Activated CD4-positive, alpha-beta T cell treated with anti-CD3 and anti-CD28 coated beads, Interleukin-2, Interleukin-6, amounts not matched to agents 100 ng/mL and 50 ng/mL, durations not matched to agents 16 hours and 8 hours (primary cell): ENCODE measurements at places on chromosomes 2 and 18.

- peak; percentile 91 for DNase-seq
Measured at GRCh38 chr2:160224060-160224459, 24.0 kb upstream of the ITGB6 start.

DNA sequence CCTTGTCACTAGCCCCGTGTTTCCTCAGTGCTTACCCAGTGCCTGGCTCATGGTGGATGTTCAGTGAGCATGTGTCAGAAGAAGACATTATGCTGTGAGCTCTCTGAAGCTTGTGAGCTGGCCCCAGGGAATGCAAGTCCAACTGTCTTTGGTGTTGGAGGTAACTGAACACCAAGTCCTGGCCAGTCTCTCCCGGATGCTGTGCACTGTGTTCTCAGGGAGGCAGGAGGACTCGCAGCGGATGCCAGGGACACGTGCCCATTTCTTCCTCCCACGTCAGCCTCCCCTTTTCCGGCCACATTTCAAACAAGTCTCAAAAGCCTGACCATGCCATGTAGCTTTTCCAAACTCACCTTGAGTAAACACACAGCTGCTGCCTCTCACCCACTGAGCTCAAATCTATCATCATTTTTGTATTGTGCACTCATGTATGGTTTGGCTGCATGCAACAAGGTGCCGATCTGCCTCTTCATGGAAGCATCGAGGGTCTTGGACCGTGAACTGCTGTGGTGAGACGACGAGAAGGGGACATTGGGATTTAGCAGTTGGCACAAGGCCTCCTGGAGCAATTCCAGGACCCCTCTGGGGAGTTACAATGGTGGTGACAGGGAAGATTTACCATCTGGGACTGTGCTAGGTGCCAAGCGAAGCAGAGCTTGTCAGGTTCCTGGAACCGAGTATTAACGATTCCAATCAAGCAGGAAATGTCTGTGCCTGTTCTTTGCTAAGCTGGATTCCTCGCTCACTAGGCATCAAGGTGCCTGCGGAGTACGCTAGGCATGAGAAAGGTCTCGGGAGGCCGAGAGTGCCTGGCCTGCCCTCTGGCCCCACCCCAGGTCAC is 44.4 kb upstream of the MGAT4A start:
- no peak for DNase-seq

- DNase-seq, result no peak
Measured at GRCh38 chr2:27708666-27709065, 45.0 kb downstream of the SLC4A1AP start.

- no peak for DNase-seq
Measured at GRCh38 chr2:217909156-217909820, 93.5 kb downstream of the TNS1 start.

GRCh38 chr2:27920148-27920885 is 29.8 kb downstream of the BABAM2 start:
- DNase-seq, result no peak

GRCh38 chr2:46669996-46670793 is 190.8 kb downstream of the TMEM247 start:
- peak; percentile 50 for DNase-seq

DNA sequence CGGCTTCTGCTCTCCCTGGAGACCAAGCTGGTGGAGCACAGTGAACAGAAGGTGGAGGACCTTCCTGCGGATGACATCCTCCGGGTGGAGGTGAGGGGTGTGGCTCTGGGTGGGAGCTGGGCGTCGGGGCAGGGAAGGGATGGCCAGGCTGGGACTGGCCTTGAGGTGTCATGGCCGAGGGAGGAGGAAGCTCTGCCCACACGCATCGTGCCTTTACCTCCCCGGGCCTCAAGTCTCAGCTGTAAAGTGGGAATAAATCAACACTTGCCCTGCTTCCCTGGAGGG is 98.2 kb downstream of the DYSF start:
- DNase-seq, result no peak

GRCh38 chr18:67608615-67609273 is 92.2 kb upstream of the DSEL start:
- DNase-seq, result no peak

- peak; percentile 35 for DNase-seq
Measured at GRCh38 chr2:198314559-198315153, 510.3 kb downstream of the PLCL1 start.

DNA sequence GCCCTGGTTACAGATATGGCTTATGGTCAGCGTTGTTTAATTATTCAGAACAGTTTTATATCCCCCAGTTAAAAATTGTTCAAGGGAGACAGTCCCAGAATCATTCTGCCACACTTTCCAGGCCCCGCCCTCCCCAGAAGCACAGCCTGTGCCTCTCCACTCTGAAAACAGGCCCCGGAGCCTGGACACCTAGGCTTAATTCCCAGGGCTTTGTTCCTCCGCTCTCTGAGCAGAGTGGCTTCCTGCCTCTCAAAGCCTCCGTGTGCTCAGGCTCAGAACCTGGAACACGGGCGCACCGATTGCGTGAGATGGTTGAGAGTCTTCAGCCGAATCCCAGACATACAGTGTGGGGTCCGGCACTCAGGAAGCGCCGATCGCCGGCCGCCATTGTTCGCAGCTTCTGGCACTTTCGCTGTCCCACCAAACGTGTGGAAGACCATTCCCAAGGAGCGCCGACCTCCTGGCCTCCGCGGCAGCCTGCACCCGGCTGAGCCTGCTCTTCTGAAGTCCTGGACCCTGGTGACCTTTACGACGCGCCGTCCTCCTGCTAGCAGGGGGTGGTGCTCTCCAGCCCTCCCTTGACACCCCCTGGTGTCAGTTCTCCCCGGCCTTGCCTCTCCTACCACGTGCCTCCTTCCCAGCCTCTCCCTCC is 45.6 kb downstream of the TWIST2 start:
- DNase-seq, result no peak

- DNase-seq, result peak; percentile 62
Measured at GRCh38 chr2:190023860-190024259, 38.7 kb downstream of the MSTN start.

DNA sequence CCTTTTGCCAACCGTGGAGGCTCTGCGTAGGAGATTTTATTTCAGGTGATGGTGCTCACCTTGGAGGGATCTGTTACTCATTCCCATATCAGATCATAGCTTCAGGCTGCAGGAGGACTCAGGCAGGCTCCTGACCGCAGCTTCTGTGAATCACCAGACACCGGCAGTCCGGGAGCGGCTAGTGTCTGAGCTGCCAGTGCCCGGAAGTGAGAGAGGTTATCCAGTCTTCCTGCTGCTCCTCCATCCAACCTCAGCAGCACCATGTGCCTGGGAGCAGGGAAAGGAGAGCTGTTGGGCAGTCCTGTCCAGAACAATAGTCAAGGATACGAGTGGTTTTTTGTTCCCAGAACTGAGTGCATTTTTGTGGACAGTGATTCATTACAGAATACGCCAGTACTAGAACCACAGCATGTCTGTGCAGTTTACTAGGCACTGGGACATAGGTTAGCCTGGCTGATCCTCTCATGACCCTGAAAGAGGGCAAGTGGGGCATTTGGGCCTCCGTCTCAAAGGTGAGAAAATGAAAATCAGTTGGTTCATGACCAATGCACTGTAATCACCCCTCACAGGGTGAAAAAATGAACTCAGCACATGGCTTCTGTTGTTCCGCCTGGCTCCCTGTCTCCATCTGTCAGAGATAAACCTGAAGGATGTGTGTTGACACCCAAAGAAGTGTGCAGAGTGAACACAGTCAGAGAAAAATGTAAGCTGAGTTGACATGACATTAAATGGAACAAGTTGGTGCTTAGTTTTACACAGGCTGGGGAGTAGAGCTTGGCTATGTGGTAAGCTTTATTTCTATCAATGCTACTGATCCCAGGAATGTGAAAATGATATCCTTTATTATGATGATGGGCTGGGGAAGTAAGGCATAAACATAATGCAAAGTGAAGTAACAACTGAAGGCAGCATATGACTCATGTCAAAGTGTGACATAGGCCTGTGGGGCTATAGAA is 12.2 kb downstream of the FHOD3 start:
- no peak for DNase-seq

- no peak for DNase-seq
Measured at GRCh38 chr2:159080641-159081040, 112.2 kb downstream of the TANC1 start.

GRCh38 chr2:96505231-96505889 is at the start of gene NEURL3:
TSS of gene NEURL3 (minus strand) at chr2:96505357. CDS start at chr2:96505286, 71 bp downstream.
- DNase-seq, result no peak

GRCh38 chr2:10532638-10533101 is 84.5 kb upstream of the ODC1 start:
- no peak for DNase-seq

DNA sequence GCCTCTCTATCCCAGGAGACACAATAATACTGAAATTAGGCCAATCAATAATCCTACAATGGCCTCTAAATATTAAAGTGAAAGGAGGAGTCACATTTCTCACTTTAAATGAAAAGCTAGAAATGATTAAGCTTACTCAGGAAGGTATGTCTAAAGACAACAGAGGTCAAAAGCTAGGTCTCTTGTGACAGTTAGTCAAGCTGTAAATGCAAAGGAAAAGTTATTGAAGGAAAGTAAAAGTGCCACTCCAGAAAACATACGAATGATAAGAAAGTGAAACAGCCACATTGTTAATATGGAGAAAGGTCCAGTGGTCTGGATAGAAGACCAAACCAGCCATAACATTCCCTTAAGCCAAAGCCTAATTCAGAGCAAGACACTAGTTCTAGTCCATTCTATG is 9.5 kb downstream of the SESTD1 start:
- no peak for DNase-seq

- no peak for DNase-seq
Measured at GRCh38 chr2:128729051-128729450, 410.4 kb upstream of the HS6ST1 start.

DNA sequence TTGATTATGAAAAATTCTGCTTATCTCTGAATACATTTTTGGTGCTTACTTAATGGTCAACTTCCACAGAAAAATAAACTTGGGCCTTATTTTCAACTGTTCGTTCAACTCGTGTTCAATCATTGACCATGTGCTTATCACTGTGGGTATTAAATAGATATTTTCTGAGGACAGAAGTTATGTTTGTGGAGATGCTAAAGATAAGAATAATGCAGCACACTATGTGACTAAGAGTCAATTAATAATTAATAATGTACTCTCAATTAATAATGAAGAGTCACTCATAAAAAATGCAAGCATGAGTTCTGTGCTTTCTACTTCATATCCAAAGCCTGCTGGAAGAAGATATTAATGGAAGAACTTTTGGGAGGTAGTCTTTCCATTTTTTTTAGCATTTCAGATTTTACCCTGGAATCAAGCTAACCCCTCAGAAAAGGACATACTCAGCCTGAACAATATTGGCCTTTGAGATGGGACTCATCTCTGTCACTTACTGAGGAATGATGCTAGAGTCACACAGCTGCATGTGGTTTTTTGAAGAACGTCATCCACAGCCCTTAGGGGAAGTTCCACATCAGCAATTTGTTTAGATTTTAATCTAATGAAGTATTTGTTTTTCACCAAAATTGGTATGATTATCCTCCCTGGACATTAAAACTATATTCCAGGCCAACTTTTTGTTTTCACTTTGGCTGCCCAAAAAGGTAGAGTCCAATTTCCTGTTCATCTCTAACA is 191.9 kb upstream of the CRIM1 start:
- DNase-seq, result no peak

DNA sequence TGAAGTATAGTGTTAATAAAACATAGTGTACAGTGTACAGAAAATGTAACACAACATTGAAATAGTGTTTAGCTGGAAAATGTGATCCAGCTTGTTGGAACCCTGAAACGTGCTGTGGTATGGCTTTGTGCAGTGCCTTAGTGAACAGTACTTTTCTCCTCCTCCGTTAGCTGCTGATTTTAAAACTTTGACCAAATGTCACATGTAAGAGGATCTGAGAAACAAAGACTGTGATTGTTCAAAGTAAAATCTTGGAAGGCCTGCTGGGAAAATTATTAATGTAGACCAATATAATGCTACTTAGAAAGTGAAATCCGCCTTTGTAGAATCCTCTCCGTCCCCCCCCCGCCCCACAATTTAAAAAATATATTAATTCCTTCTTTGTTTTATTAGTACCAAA is 911 bp upstream of the KCNJ13 start:
- DNase-seq, result no peak

DNA sequence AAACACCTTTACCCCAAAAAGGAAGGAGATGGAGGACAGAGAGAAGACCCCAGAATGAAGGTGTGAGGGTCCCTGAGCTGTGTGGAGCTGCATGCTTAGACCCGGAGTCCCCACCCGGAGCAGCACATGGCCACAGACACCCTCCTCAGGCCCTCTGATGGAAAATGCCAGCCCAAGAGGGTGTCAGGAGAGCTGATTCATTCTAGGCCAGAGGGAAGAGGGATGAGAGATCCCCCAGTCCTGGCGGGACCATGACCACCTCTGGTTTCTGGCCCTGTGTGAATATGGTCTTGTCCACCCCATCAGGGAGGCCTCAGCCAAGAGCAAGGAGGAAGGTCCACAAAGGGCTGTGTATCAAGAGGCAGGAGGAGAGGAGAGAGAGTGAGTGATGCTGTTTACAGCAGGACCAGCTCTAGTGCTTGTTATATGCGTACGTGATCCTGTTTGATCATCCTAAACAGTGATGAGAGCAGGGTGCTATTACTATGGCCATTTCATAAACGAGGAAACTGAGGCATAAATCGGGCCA is 186.6 kb upstream of the HAAO start:
- no peak for DNase-seq

DNA sequence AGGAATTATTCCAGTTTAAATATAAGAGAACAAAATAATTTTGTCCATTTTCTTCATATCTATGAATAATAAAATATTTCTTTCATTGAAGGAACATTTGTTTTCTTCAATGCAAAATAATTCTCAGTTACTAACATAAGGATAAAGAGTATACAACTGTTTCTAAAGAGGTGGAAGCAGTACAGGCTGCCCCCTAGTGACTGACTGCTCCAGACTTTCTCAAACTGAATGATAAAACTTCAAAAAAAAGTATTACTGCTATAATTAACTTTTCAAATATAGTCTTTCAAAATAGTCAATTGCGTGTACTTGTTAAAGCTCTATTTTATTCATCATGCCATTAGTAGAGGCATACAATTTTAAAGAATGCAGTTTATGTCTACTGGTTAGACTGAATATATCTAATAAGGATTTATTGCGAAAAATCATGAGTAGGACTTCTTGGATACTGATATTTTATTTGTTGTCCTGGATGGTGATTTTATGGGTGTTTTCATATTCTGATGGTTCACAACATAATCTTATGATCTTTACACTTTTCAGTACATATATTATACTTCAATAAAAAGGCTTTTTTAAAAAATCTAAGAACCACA is 100.1 kb downstream of the WDPCP start:
- peak; percentile 7 for DNase-seq

DNA sequence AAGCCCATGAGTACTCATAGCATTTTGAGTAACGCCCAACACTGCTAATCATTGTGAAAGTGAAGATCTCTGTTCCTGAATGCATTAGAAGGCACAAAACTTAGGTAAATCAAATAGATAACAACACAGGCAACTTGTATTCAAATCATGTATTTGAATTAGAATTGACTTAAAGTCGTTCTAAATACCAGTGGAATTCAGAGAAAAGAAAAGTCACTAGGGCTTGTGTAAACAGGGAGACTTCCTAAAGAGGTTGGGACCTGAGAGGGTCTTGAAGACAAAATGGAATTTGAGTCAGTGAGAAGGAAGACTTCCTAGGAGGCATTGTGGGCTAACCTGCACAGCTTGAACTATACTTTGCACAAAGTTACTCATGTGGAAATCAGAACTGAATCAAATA is 127.2 kb downstream of the CTNNA2 start:
- DNase-seq, result no peak
